ENCODE measurements at places on chromosomes 7 and 10.

DNA sequence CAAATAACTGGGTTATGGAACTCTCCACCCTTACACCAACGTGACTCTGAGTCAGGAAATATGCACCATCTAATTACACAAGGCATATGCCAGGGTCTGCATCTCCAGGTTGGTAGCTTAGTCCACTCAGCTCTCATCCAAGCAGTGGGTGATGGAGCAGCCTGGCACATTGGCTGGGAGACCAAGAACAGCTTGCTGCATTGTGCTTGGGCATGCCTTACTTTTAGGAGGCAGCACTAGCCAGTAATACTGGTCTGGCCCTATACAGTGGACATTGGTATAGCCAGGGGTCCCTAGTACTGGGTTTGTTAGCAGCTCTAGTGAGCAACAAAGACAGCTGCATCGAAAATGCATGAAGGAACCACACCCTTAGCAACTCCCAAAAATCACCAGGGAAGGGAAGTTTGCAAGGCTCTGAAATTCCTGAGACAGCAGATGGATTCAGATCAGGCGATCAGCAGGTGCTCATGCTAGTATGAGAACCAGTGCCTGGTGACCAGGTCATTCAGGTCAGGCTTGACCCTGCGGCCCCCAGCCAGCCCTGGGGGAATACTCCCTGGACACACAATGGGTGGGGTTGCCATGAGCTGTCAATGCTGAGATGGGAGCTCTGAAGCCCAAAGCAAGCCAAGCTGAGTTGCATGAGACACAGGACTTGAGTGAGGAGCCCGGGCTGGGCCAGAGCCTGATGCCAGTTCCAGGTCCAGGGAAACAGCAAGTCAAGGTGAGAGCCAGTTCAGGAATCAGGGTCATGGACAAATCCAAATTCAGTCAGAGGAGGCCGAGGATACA, 217.9 kb upstream of the ZMIZ1 start:
- no peak for DNase-seq

DNA sequence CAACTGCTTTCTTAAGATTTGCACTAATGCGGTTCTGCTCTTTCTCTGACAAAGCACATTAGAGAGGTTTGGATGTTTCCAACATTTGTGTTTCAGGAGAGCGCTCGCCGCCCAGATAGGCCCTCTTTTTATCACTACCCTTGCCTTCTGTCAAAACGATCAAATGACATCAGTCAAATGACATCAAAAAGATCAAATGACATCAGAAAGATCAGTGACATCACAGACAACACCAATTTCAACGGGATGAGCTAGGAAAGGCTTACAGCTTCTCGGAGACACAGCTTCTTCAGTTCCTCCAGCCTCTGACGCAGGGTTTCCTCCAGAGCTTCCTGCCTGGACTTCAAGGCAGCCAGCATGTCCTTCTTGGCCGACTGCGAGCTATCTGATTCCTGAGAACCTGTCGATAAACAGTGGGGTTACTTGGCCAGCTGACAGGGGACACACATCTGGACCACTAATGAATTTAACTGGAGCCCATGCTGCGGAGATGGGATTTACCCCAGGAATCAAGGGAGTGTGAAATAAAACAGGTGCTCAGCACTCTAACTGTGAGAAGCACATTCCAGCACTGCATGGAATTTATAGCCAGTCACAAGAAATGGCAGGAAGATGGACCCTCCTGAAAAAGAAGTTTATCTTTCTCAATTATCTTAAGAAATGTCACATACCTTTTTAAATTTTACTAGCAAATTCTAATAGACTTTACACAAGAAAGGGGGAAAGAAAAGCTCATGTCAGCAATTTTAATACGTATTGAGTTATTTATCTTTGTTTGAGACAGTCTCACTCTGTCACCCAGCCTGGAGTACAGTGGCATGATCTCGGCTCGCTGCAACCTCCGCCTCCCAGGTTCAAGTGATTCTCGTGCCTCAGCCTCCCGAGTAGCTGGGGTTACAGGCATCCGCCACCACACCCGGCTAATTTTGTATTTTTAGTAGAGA, 88.2 kb downstream of the PRPF18 start:
- DNase-seq = no peak

DNA sequence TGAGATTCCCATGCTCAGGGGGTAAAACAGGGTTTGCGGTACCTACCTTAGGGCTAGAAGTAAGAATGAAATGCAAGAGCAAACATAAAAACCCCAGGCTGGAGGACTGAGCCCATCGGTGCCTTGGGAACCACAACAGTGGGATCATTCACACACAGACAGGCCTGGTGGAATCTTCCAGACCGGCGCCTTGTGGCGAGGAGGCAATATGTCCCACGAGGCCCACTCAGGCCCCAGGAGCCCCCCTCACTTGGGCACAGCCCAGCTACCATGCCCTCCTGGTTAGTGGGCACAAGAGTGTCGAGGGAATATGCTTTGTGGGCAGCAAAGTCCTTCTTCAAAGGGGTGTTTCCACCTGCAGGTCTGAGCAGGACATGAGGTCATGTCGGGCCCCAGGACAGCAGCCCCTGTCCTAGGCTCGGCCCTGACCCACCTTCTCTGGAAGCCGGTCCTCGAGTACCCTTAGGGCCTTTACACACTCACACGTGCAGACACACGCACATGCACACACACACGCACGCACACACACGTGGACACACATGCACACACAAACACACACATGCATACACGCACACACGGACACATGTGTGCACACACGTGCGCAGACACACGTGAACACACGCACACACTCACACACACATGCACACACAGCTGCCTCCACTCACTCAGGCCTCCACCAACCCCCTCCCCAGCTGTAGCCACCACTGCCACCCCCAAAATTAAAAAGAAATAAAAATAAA, 51.5 kb upstream of the MYL10 start:
- DNase-seq = no peak

DNA sequence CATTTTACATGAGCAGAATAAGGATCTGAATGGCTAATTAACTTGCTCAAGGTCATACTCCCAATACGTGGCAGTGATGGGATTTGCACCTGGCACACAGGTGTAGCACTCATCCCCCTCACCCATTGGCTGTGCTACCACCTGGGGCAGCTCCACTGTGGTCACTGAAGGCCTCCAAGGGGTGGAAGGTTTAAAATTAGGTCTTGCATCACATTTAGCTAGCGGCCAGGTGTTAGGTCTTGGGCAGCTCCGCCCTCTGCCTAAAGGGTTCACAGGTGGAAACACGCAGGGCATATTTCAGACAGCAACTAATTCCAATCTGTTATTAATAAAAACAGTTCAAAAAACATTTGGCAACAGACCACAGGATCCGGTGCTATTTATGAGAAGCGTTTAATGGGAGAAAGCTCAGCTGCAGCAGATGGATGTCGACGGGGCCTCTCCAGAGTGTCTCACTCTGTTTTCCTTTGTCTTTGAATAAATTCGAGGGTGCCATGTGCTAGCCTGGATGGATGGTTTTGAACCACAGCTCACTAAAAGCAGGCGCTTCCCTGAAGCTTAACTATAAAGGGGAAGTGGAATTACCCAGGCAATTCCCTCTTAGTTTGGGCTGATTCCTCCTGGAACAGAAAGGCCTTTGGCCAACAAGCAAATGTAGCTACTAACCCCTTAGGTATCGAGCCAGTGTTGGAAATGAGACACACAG, 1017.6 kb downstream of the TYW1 start:
- no peak for DNase-seq

- DNase-seq = no peak
These were observed 106.2 kb upstream of the RET start for GRCh38 chr10:42970451-42971250.

- DNase-seq = no peak
These were observed 33.3 kb upstream of the MAT1A start for GRCh38 chr10:80322711-80323110.

GRCh38 chr7:98771519-98771918, 98.3 kb downstream of the TMEM130 start:
- DNase-seq = no peak

- no peak for DNase-seq
These were observed 207.3 kb upstream of the SORCS1 start for GRCh38 chr10:107371801-107372200.

GRCh38 chr7:28069807-28070206, 110.8 kb downstream of the JAZF1 start:
- no peak for DNase-seq

DNA sequence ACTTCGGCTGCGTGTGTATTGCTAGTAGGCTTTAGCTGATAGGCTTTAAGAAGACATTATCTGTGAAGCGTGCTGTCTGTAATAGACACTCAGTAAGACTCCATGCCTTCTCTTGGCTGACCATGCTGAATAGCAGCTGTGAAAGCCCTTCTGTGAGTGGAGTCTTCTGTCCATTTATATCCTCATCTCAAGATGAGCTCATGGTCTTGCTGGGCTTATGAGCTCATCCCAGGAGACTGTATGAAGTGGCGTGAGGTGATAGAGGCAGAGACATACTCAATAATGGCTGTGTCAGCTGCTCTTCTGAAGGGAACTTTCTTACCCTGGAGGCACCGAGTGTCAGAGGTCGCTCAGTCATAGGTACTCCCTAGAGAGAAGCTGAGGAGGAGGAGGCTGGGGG, 111.5 kb downstream of the SH2D4B start:
- DNase-seq = no peak

GRCh38 chr7:42232275-42232674, 4.7 kb downstream of the GLI3 start:
- DNase-seq = no peak

- DNase-seq = no peak
These were observed 187.1 kb downstream of the FAM107B start for GRCh38 chr10:14587540-14588083.

- DNase-seq = no peak
These were observed 148.1 kb downstream of the PAXIP1 start for GRCh38 chr7:154854836-154855235.

DNA sequence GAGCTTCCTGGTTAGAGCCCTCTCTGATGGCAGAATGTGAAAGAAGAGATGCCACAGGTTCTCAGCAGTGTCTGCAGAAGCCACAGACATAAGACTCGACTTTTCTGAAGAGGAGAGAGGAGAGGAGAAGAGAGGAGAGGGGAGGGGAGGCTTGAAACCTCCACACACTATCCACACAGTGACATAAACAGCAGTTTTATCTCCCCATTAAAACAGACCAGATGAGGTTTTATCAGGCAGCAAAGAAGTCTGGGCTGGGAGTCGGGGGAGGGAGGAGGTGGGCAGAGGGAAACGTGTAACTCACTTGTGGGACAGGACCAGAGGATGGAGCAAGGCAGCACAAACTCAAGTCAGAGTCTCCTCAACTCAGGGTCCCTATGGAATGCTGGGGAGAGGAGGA, 76.5 kb downstream of the XPNPEP1 start:
- no peak for DNase-seq

- DNase-seq = no peak
These were observed 257.3 kb downstream of the SDK1 start for GRCh38 chr7:3558400-3558799.

GRCh38 chr10:79004311-79004710, 64.5 kb upstream of the ZMIZ1 start:
- no peak for DNase-seq

- no peak for DNase-seq
These were observed 52.6 kb upstream of the CAPZA2 start for GRCh38 chr7:116809636-116810266.

GRCh38 chr10:11685787-11686218, 56.4 kb upstream of the ECHDC3 start:
- DNase-seq = no peak

DNA sequence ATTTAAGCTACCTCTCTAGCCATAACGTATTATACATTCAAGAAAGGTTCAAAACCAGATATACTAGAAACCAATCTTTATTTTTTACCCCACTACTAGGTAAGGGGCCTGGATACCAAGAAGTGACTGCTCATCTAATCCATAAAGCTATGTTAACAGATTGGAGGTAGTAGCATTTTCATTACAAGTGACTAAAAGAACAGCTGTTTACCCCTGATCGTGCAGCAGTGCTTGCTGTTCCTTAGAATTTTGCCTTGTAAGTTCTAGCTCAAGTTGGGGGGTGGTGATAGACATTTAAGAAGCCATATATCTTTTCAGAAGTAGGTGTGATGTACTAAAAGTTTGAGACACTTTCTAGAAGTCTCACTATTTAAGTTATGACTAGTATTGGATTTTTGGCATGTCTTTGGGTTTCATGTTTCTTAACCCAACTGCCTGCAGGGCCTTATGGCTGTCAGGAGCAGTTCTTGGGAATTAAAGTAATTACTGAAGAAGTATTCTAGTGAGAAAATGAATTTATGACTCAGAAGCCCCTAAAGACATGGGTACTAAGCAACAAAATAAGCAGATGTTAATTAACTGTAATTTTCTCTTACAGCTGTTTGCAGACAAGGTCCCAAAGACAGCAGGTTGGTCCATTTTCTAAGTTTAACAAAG, 2.3 kb downstream of the PPIA start:
- DNase-seq = no peak

- DNase-seq = no peak
These were observed 31.6 kb downstream of the COA1 start for GRCh38 chr7:43697690-43698089.

DNA sequence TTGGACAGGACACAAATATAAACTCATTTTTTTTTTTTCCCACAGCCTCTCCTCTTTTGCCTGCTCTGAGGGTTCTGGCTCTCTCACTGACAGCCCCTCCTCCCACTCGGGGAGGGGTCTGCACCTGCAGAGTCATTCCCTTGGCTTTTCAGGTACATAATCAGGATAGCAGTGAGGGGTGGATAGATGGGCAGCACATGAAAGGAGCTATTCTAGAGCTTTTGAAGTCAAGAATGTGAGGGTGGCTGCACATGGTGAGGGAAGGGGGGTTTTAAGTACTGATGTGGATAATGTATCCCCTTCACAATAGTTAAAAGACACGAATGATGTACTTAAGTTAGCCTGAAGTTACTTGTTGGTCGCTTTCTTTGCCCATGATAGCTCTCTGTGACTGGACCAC, 76.2 kb downstream of the CFAP58 start:
- DNase-seq = no peak

DNA sequence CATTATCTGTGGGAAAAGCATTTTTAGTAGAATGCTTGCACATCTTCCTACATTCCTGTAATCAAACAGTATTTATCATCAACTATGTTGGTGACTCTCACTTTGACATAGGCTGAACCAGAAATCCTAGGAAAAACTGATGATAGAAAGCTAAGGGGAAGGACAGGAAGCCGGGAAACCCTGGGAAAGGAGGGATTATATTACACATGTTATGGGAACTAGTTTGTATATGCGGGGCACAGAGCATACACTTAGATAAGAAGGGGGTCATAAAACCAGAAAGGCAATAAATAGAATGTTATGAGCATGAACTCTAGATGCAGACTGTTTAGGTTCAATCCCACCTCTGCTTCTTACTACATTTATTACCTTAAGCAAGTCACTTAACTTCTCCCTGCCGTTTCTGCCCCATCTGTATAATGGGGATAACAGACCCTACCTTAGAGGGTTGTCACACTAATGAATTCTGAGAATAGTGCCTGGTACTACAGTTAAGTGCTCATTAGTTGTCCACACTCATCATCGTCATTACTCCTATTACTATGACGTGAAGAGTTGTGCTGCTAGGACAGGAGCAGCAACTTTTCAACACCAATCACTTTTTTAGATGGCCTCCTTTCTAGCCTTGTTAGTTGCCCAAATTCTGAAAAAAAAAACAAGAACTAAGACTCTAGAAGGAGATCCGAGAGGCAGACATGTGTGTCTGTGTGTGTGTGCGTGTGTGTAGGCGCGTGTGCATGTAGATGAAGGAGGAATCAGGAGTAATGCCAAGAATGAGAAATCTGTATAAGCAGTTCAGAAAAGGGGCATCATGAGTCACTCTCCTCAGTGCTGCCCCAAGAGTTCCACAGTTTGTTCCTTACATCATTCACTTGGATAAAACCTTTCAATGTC, 52.2 kb downstream of the KMT2C start:
- no peak for DNase-seq

GRCh38 chr10:8133146-8133545, 78.7 kb downstream of the GATA3 start:
- no peak for DNase-seq

GRCh38 chr10:91690412-91690811, 57.5 kb upstream of the PPP1R3C start:
- DNase-seq = no peak
